HS-5 (cell line): ENCODE measurements at places on chromosomes 5 and 9.

- no peak for DNase-seq
These were observed 135.9 kb upstream of the MARCHF11 start for GRCh38 chr5:16315501-16315900.

DNA sequence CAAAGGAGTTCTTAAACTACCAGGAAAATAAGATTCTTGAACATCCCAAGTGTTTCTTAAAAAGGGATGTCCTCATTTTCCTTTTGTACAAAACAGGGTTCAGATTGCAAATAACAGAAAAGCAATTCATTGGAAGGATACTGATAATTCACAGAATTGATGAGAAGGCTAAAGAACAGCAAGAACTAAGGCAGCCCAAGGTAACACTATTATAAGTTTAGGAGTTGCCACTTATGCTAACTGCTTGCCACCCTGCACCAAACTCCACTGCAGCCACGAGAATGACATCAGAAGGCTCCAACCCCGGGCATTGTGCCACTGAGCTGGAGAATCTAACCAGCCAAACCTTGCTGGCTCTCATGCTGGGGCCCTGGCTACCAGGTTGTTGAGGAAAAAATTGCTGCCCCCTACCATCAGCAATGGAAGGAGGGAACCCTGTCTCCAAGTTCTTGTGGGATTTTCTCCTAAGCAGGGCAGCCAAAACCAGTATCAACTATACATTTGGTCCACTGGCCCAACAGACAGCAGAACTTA, 123.4 kb downstream of the ARL15 start:
- no peak for DNase-seq

DNA sequence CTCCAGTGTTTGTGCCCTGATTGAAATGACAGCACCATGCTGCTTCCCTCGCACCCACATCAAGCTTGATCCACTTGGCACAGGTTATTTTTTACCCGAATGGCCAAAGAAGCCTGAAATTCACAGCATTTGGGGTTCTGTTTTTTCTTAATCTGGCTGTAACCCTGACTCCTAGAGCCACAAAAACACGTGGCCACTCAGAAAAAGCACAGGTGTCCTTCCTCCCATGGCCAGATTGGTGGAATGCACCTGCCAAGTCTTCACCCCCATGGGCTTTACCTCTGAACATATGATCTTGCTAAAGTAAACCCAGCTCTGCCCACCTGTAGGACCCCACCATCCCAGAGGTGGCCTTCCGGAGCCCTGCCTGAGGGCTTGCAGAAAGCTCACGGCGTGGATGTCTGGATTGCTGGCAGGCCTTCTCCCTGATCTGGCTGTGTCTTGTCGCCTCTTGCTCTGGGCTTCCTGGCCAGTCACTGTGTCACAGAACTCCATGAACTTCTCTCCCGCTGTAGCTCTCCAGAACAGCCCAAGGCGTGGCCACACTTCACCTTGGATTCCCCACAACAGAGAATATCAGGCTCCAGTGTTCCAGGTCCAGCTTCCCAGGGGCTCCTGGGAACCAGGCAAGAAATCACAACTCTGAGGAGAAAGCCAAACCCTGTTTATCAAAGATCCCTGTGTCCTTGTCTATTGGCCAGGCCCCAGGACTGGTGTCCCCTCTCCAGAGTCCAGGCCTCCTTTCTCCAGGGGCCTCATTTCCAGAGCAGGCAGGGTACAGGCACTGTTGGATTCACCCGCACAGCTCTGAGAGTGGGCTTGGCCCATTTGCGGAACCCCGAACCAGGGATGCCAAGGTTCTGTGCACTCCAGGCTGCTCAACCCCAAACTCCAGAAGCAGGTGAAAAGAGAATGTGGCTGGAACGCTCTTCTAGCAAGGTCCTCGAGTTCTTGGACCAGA, 272.5 kb downstream of the SYK start:
- DNase-seq = no peak

- no peak for DNase-seq
These were observed 69.7 kb downstream of the GRAMD2B start for GRCh38 chr5:126492939-126493338.

- DNase-seq = no peak
These were observed 306.4 kb downstream of the ZSWIM6 start for GRCh38 chr5:61638476-61638875.

DNA sequence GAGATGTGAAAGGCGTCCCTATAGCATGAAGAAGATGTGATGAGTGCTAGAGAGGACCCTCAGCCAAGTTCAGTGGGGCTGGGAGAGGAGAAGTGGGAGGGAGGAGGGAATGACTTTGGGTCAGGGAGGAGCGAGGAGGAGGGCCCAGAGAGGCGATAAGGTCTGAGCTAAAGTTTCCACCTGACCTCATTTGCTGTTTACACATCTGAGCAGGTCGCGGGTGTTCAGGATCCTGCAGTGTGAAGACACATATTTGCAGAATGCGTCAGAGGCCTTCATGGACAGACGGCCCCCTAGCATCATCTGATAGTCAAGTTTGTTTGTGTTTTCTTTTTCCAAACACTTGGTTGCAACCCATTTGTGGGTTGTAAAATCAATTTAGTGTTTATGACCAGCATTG, 18.9 kb upstream of the IGFBPL1 start:
- peak; percentile 29 for DNase-seq

- no peak for DNase-seq
These were observed 22.4 kb upstream of the DEPDC1B start for GRCh38 chr5:60722416-60722815.

GRCh38 chr5:2133080-2133479, 250.4 kb upstream of the IRX4 start:
- DNase-seq = no peak

DNA sequence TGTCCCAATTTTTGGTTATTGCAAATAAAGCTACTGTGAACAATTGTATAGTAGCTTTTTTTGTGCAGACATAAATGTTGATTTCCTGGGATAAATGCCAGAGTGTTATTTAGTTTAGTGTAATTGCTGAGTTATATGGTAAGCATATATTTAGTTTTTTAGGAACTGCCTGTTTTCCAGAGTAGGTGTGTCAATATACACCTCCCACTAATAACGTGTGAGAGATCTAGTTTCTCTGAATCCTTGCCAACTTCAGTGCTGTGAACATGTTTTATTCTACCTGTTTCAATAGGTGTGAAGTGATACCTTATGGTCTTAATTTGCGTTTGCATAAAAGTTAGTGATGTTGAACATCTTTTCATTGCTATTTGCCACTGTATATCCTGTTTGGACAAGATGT, 9.1 kb upstream of the OR2S2 start:
- DNase-seq = no peak

- no peak for DNase-seq
These were observed 11.8 kb upstream of the SEC16A start for GRCh38 chr9:136494531-136495215.

DNA sequence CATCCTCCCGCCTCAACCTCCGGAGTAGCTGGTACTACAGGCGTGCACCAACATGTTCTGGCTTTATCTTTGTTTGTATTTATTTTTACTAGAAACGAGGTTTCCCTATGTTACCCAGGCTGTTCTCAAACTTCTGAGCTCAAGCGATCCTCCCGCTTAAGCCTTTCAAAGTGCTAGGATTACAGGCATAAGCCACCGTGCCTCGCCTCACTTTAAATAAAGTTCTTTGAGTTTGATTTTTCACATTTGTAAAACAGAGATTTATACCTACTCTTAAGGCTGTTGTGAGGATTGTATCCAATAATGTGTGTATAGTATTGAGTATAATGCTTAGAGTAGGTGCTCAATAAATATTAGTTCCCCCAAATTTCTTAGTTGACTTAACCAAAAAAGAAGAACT, 75.7 kb downstream of the MEF2C start:
- DNase-seq = no peak

DNA sequence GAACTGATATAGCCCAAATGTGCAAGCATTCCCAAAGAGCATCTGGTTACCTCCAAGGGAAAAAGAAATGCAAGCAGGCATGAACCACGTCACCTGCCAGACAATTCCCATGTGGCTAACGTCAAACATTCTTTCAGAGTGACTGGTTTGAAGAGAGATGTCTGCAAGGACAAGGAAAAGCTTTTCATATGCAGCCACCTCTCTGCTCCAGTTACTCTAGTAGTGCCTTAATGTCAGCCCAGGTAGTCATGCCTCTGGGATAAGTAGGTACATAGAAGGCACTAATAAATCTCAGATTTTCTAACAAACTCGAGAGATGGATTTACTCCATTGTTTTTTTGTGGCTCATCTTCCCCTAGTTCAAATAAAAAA, 96.8 kb upstream of the IFNK start:
- DNase-seq = peak; percentile 71
